NB4 (cell line): ENCODE measurements at places on chromosomes 2 and 18.

DNA sequence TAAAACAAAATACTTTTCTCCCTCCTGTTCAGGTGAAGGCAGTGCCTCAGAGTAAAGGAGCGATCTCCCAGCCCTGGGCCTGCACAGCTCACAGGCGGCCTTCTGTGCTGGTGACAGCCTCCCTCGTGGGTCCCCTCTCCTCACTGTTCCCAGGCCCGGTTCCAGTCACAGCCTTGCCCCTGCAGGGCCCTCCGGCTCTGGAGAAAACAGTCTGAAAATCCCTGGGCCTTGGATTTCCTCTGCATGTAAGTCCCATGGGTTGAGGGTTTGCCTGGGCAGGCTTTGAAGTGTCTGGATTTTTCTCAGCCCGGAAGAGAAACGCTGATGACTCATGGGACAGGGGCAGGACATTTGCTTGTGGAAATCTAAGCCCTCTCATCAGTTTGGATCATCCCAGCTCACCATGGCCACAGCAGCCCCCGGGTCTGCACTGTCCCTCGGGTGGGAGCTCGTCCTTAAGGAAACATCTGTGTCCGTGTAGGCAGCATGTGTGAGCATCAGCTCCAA, 186.1 kb upstream of the RAB12 start:
- no peak for DNase-seq

DNA sequence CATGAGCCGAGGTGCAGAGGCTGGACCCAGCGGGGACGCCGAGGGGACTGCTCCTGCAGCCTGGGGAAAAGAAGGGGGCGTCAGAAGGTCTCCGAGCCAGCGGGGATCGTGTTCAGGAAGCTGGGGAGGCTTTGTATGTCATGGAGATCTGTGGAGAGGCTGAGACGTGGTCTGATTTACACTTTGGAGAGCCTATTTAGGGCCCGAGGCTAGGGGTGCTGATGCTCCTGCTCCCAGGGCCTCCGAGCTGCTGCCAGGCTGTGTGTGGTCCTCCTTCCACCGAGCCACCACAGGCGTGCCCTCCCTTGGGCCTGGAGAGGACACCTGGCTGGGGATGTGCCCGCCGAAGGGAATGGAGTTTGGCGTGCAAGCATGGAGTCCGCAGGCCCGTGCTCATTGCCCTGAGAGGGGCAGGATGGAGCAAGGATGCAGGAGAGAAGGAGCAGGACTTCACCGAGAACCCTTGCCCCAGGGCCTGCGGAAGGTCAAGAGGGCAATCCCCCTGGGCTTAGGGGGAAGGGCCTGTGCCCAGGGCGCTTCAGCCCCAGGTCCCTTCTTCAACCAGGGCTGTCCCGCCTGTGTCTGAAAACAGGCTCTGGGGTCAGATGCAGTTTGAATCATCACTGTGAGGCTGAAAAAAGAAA, 252.5 kb downstream of the VAPA start:
- no peak for DNase-seq

DNA sequence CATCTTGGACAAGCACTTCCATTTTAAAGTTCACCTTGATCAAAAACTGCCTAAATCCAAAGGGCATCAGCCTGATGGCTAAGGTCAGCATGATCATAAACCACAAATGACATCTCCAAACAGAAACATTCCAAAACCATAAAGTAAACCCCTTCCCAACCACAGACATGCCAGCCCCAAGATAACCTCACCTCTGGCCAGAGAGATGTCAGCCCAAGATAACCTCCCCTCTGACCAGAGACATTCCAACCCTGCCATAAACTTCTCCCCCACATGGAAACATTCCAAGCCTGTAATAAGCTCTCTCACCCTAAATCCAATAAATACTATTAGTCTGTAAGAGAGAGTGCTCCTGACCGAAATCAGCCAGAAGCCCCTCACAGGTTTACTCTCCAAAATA, 18.6 kb upstream of the MARCO start:
- DNase-seq = no peak

GRCh38 chr2:149990965-149991364, 403.4 kb upstream of the MMADHC start:
- no peak for DNase-seq

DNA sequence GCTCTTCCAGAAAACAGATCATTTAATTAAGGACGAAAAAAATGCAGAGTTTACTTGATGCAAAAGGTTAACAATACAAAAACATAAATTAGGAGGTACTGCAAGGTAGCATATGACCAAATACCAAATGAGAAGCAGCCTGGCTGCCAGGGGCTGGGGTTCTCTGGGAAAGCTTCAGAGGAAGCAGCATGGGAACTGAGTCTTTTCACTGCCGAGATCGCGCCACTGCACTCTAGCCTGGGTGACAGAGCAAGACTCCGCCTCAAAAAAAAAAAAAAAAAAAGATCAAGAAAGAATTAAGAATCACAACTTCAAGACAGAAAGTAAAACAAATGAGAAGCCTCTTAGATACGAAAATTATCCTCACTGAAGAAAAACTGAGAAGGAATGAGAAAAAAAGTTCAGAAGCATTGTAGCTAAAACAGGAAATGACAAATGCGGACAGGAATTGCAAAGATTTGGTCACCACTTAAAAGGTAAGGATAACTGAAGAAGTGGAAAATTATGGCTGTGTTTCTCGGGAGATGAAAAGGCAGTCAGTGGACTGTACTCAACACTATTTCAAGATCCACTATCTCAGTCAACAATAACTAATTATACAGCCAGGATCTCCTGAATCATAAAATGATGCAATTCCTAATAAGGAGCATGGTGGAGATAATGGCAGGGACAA, 4.3 kb downstream of the SEPTIN10 start:
- DNase-seq = no peak

DNA sequence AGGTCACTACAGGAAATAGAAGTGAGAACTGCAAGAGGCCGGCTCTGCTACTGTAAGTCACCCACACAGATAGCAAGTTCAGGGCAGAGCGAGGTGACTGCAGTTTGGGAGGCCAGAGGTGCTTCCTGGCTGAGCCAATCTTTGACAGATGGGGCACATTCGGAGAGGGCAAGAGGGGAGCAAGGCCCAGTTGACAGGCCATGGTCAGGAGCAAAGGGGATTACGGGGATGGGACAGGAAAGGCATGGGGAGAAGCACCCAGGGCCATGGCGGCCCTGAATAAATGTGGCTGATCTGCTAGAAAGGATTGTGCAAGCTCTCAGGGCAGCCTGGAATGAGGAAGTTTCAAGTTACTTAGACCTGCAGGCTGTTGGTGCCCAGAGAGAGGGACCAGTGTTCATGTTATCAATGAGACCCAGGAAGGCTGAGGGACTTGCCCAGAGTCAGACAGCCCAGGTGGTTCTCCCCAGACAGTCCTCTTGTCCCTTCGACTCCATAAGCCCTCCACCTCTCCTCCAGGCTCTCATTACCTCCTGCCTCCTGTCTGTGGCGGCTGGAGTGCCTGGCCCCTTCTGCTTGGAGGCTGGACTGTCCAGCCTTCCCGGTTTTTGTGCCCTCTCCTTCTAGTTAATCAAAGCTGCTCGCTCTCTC, 123.3 kb downstream of the CTIF start:
- DNase-seq = peak; percentile 88

DNA sequence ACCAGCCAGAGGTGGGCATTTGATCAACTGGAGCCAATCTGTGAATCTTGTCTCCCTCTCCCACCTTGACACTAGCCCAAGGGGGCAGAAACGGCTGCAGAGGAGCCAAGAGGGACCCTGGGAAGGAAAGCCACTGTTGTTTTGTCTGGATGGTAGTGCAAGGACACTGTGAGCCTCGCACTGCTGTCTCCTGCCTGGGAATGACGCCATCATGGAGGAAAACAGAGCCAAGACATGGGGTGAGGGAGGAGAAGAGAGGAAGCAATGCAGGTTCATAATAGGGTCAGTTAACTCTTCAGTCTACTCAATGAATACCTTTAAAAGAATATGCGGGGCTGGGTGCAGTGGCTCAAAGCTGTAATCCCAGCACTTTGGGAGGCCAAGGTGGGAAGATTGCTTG, 231.1 kb upstream of the AGAP1 start:
- no peak for DNase-seq

GRCh38 chr2:122507261-122507660, 751.8 kb downstream of the TSN start:
- DNase-seq = no peak

DNA sequence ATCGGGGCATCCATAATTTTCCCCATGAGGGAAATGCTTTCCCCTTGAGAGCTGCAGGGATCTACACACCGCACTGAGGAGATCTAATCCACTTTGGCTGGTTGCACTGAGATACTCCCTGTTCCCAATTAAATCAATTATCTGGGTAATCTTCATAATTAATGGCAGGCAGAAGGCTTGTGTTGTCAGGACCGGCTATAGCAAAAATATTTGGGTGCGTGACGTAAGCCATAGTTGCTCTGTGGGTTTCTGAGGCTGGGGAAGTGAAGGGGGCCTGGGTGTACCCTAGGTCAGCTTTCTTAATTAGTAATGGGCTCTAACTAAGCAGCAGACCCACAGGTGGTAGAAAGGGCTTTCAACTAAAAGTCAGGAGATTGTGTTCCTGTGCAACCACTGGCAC, 62.8 kb upstream of the UPP2 start:
- DNase-seq = no peak

DNA sequence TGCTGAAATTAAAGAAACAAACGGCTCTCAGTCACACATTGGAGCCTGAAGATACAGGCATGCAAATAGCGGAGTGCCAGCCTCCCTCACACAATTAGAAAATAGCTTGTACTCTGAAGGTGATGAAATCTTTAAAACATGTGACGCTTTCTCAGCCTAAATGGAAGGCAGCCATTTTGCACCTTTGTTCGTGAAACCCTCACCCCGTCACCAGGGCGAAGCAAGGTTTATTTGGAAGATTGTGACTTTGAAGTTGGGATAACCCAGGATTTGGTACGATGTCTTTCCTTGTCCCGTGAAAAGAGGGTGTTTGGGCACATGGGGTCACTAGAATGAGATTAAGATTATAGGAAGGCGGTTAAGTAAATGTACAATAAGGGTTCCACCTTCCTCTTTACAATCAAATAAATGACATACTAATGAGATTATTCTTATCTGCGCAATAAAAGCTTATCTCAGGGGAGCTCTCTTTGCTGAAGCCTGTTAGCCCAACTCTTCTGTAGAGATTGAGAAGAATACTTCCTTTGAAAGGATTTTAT, 4.2 kb downstream of the SH3BP4 start:
- no peak for DNase-seq

DNA sequence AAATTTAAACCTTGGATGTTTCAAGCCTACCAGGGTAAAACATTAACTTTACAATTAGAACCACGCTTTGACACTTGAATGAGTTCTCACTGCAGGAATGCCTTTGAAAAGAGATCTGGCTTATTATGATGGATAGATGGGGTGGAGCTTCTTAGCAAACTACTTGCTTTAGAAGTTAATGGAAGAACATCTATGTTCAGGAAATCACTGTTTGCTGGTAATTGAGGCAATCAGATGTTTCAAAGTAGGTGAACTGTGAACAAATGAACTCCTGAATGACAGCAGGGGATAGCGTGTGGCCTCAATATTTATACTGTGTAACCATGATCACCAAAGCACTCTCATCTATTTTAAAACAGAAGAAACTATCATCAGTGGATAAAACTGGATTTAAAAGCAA, 383.6 kb downstream of the PIK3C3 start:
- no peak for DNase-seq

- DNase-seq = peak; percentile 6
These were observed 288.7 kb upstream of the DSEL start for GRCh38 chr18:67805261-67805660.

DNA sequence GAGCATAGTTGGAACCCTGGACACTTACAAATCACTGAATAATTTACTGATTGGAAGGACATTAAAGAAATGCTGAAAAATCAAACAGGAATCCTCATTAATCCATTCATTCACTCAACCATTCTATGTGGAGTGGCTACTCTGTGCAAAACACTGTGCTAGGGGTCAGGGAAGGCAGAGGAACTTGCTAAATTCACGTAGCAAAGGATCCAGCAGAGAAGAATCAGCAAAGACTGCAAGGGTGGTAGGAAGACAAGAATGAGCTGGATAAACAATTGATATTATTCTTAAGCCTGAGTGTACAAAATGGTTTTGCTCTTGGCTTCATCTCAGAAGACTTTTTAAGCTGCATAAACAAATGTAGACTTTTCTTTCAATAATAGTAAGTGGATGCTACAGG, 164.3 kb upstream of the CAVIN2 start:
- DNase-seq = no peak

- DNase-seq = no peak
These were observed 13.1 kb downstream of the RBBP8 start for GRCh38 chr18:22946217-22946616.

DNA sequence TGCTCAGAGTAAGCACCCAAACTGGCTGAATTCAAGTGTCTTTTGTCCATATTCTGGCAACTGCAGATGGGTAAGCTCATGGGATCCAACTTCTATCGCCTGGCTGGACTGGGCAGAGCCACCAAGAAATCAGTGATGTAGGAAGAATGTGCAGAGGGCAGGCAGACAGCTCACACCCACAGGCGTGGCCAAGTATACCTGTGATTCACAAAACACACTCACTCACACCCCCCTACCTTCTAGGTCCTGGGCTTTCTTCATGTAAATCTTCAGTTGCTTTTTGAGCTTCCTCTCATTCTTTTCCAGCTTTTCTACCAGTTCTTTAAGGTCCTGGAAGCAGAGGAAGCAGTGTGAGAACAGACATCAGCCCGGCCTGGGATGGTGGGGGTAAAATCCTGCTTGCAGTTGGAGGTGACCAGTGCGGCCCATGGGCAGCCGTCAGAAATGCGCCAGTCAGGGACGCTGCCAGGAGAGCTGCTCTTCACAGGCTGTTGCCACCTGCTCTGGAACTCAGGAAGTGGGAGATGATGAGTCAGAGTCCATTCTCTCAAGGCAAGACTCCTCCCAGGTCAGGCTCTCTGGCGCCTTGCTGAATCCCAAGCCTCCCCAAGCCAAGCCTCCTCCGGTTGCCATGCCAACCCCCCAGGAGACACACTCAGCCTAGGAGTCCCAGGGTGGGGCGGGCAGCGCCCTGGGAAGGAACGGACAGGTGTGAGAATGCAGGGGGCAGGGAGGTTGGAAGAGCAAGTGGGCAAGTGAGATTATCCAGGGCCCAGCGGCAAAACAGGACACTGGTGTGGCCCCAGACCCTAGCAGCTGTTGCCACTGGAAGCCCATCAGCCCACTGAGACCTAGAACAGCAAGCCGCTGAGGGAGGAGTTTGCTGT, 36.2 kb upstream of the ACAA2 start:
- peak; percentile 25 for DNase-seq

DNA sequence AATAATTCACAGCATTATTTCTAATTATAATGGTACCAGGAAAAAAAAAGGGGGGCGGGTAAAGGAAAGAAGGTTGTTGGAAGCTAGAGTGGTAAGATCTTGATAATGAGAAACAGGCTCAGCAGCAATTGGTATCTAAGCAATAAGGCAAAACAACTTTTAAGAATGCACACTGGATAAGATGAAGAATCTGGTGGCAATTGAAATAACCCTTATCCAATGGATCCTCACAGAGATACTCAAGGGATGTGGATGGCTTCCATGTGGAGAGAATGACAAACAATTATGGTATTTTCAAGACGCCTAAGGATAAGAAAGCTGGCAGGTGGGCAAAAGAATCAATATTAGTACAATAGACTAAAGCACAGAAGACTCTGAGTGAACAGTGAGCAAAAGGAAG, 153.6 kb downstream of the UPP2 start:
- DNase-seq = no peak

GRCh38 chr18:10259901-10260300, 194.5 kb upstream of the APCDD1 start:
- DNase-seq = no peak

- no peak for DNase-seq
These were observed 19.8 kb upstream of the L3MBTL4 start for GRCh38 chr18:6434481-6434880.

- no peak for DNase-seq
These were observed 178.0 kb downstream of the BABAM2 start for GRCh38 chr2:28068527-28068926.
